ENCODE measurements at places on chromosomes 5 and 9. TPM values are rescaled to one million over a fixed set of nuclear protein-coding genes. Genes with fewer than 3 reads are reported as not detected.

- no peaks in the 10 kb centered on the region for H3K36me3 ChIP-seq
- H3K27ac ChIP-seq: no peak overlapping the region
Observed at GRCh38 chr5:55471468-55471867, 63.3 kb downstream of the PLPP1 start.

DNA sequence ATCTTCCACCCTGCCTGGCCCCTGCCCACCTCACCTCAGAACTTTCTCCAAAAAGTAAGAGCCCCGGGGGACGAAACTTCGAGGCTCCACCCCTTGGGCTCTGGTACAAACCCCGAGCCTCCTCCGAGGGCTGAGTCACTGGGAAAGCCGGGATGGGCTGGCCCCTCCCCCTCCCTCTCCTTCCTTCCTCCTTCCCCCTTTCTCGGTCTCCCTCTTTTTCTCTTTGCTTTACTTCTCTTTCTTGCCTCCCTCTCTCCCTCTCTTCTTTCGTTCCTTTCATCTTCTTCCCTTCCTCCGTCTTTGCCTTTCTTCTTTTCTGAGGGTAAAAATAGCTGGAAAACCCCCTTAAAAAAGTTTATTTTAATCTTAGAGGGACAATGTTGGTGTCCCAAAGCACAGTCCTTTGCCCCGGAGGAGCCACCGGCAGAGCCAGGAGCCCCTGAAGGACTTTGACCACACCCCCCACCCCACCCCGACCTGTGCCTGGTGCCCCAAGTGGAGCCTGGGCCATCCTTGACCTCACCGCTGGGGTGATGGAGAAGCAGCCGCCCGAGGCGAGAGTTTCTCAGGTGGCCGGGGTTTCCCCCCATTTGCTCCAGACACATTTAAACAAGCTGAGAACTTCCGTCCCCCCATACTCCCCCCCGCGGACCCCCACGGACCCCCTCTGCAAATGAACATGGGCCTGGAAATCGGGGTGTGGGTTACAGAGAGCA lies 5.7 kb upstream of the NOTCH1 start:
- H3K4me1 ChIP-seq: peaks cover 15% of the 10 kb centered on the region
- H3K27me3 ChIP-seq: no peaks in the 10 kb centered on the region
- no peak overlapping the region for H3K27ac ChIP-seq
- DNase-seq: peak; percentile 82
- peak overlapping the region; percentile 0 for H3K4me3 ChIP-seq

DNA sequence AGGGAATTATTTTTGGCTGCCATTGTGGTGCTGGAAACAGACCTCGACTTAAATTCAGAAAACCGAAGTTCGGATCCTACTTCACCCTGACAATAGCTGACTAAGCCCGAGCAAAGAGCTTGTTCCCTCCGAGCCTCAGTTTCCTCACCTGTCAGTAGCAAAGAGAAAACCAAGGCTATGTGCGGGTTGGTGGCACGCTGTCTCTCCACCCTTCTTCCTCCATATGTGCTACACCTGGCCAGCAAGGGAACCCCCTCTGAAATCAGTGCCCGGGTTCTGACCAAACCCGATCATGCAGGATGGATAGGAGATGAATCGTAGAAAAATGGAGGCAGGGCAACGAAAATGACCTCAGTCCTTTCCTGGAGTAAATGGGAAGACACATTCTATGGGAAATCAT lies 16.7 kb upstream of the MSX2 start:
- no peaks in the 10 kb centered on the region for H3K4me1 ChIP-seq
- no peak for DNase-seq
- H3K36me3 ChIP-seq: no peaks in the 10 kb centered on the region
- no peaks in the 10 kb centered on the region for H3K27me3 ChIP-seq
- H3K4me3 ChIP-seq: no peak overlapping the region

- H3K27me3 ChIP-seq: no peaks in the 10 kb centered on the region
- no peaks in the 10 kb centered on the region for H3K36me3 ChIP-seq
- H3K4me3 ChIP-seq: no peak overlapping the region
- DNase-seq: no peak
Observed at GRCh38 chr9:114729706-114730105, 47.7 kb upstream of the TEX48 start.

GRCh38 chr5:150905312-150905683 lies 518 bp upstream of the ZNF300 start:
- DNase-seq: no peak
- no peaks in the 10 kb centered on the region for H3K4me1 ChIP-seq
- no peaks in the 10 kb centered on the region for H3K27me3 ChIP-seq
- H3K4me3 ChIP-seq: peak overlapping the region; percentile 52
- H3K36me3 ChIP-seq: no peaks in the 10 kb centered on the region

- no peak overlapping the region for H3K4me3 ChIP-seq
- H3K27me3 ChIP-seq: no peaks in the 10 kb centered on the region
- H3K36me3 ChIP-seq: no peaks in the 10 kb centered on the region
- no peak for DNase-seq
- no peaks in the 10 kb centered on the region for H3K4me1 ChIP-seq
Observed at GRCh38 chr9:95910023-95910707, 34.7 kb downstream of the ERCC6L2 start.

TAF11L13 gene
- not detected for total RNA-seq

- no peak overlapping the region for H3K4me3 ChIP-seq
- no peak for DNase-seq
- no peaks in the 10 kb centered on the region for H3K27me3 ChIP-seq
- H3K4me1 ChIP-seq: no peaks in the 10 kb centered on the region
- H3K27ac ChIP-seq: no peak overlapping the region
- no peaks in the 10 kb centered on the region for H3K36me3 ChIP-seq
Observed at GRCh38 chr5:116799401-116799800, 224.8 kb upstream of the SEMA6A start.
